Naive thymus-derived CD4-positive, alpha-beta T cell (primary cell): ENCODE measurements at places on chromosomes 16 and 17. TPM values are rescaled to one million over a fixed set of nuclear protein-coding genes. Genes with fewer than 3 reads are reported as not detected.

DLX4 gene
- polyA plus RNA-seq = not detected

RND2 gene
- 0.33 TPM for polyA plus RNA-seq

ERI2 gene
- polyA plus RNA-seq = 1.8 TPM

RNF112 gene
- not detected for polyA plus RNA-seq

KRTAP2-3 gene
- not detected for polyA plus RNA-seq

HOXB4 gene
- not detected for polyA plus RNA-seq

KCNG4 gene
- polyA plus RNA-seq = not detected

TMEM114 gene
- not detected for polyA plus RNA-seq

SULT1A1 gene
- polyA plus RNA-seq = 10.5 TPM

KRTAP9-8 gene
- not detected for polyA plus RNA-seq

PRPSAP2 gene
- 48.1 TPM for polyA plus RNA-seq

CHST4 gene
- not detected for polyA plus RNA-seq

- peak; percentile 40 for DNase-seq
- H3K27ac ChIP-seq = peak overlapping the region; percentile 93
These were observed 857 bp upstream of the STAT5A start for GRCh38 chr17:42287305-42287976.

DNA sequence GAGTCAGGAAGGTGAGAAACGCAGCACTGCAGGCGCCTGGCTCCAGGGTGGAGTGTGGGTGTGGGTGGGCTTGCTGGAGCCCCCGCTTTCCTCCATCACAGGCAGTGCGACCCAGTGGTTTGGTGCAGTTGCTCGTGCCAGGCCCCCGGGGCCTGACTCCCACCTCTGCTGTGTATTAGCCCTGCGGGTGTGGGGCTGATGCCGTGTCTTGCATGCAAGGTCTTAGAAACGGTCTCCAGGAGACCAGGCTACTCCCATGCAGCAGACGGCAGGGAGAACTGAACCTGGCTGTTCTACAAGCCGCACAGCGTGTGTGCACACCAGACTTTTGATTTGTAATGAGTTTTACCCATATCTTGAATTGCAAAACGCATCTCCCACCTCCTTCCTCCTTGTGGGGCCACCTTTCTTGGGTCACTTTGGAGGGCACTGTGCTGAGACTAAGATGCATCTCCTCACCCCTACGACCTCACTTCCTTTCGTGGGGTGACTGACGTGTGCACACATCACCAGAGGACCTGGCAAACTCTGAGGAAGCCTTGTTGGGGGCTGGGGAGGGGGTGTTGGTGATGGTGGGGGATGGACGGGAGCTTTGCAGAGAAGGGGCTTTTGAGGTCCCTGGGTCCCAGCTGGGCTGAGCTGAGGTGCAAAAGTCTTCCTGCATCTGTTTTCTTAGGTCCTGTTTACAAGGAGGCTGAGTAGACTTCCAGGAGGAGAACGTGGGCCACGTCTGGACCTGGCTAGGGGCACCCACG is 101.8 kb upstream of the TNRC6C start:
- no peaks in the 10 kb centered on the region for H3K27me3 ChIP-seq
- H3K4me3 ChIP-seq = no peak overlapping the region
- no peak for DNase-seq
- H3K4me1 ChIP-seq = peaks cover 7% of the 10 kb centered on the region
- H3K36me3 ChIP-seq = no peaks in the 10 kb centered on the region
- no peak overlapping the region for H3K27ac ChIP-seq

DNA sequence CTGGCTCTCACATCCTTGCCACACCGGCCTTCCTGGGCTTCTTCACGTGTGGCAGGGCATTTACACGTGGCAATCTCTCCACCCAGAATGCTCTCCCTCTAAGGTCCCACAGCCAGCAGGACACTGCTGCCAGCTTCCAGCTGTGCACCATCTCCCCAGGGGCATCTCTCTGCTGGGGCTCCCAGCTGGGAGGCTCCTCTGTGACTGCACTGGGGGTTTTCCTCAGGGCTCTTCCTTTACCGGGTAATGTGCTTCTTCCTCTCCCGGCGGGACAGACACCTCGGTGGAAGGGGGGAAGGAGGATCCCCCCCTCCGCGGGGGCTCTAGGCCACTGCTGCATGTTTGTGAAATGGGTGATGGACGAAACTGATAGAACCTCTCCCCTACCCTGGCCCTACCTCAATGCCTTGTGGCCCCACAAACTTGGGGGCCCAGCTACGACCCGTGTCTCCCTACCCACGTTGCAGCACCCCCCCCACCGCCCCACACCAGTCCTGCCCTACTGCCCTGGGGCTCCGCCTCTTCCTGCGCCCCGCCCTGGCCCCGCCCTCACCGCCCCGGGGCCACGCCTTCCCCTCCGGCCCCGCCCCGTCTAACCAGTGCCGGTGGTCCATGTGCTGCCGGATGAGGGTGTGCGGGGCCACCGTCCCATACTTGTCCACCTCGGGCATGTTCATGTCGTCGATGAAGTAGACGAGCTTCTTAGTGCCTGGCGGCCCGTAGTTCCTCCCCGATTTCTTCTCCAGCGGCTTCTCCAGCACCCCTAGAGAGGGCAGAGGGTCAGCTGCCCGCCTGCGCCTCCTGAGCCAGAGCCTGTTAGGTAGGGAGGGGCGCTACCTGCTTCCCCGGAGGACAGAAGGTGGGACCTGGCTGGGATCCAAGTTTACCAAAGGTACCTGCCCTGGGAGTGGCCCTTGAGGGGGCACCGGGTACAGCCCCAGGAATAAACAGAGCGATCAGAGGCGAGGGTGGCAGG is 92.6 kb downstream of the DNAH17 start:
- H3K4me1 ChIP-seq = peaks cover 5% of the 10 kb centered on the region
- no peak overlapping the region for H3K27ac ChIP-seq
- no peaks in the 10 kb centered on the region for H3K36me3 ChIP-seq
- no peaks in the 10 kb centered on the region for H3K27me3 ChIP-seq
- peak; percentile 63 for DNase-seq
- H3K4me3 ChIP-seq = peak overlapping the region; percentile 40

GRCh38 chr16:9527976-9528375 is 436.5 kb downstream of the HAPSTR1 start:
- H3K27ac ChIP-seq = no peak overlapping the region
- no peak overlapping the region for H3K4me3 ChIP-seq
- H3K36me3 ChIP-seq = no peaks in the 10 kb centered on the region
- no peaks in the 10 kb centered on the region for H3K4me1 ChIP-seq

DNA sequence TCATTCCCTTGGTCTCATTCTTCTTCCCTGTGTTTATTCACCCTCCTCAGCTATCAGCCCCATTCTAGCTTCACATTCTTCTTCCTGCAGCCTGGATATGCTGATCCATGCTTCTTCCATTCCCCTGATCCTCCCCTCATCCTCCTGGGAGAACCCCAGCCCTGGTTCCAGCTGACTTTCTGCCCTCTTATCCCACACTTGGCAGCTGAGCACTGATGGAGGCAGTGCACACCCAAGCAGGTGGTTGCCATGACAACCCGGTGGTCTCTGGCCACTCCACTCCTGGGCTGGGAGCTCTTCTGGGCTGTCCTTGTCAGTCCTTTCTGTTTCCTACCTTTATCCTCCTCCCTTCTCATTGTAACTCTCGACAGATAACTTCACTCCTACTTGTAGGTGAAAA is 16.7 kb upstream of the TUBG2 start:
- H3K4me1 ChIP-seq = no peaks in the 10 kb centered on the region
- DNase-seq = no peak
- H3K27ac ChIP-seq = no peak overlapping the region
- no peaks in the 10 kb centered on the region for H3K27me3 ChIP-seq

GRCh38 chr17:50481648-50482047 is 3.0 kb downstream of the RSAD1 start:
- H3K27ac ChIP-seq = no peak overlapping the region
- H3K36me3 ChIP-seq = peaks cover 49% of the 10 kb centered on the region
- DNase-seq = no peak
- H3K4me1 ChIP-seq = peaks cover 12% of the 10 kb centered on the region
- H3K27me3 ChIP-seq = no peaks in the 10 kb centered on the region
- no peak overlapping the region for H3K4me3 ChIP-seq

- no peaks in the 10 kb centered on the region for H3K4me1 ChIP-seq
- H3K4me3 ChIP-seq = no peak overlapping the region
- peaks cover 4% of the 10 kb centered on the region for H3K27me3 ChIP-seq
These were observed 2.5 kb downstream of the TUBB3 start for GRCh38 chr16:89925596-89926079.

- H3K4me3 ChIP-seq = no peak overlapping the region
- H3K4me1 ChIP-seq = no peaks in the 10 kb centered on the region
- H3K27ac ChIP-seq = no peak overlapping the region
- no peaks in the 10 kb centered on the region for H3K36me3 ChIP-seq
These were observed 34.1 kb upstream of the ENPP7 start for GRCh38 chr17:79696610-79696982.

DNA sequence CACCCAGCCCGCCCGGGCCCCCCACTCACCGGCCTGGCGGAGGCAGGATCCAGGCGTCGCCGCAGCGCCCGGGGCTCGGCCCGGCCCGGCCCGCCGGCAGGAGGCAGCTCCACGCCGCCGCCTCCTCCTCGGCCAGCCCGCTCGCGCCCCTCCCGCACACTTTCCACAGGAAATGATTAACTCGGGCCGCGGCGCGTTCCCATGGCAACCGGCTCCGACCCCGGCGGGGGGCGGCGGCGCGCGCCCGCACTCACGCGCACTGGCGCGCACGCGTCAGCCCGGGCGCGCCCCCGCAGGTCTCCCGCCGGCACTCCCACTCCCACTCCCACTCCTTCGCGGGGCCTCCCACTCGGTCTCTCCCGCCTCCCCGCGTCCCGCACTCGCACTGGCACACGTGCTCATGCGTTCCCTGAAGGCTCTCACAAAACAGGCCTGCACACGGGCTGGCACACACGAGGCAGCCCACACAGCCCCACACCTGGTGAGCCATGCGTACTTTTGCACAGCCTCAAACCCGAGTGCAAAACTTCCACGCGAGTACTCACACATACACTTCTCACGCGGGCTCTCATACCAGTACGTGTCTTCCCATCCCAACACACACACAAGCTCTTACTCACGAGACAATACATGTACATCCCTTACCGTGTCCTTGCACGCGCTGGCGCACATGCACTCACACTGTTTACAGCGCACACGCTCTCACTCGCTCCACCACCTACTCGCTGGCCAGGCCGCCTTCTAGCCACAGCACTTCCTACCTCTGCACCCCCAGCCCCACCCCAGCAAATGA is at the start of gene KIFC3:
TSS of gene KIFC3 (minus strand) at position 151 of the 793 bp plus-strand sequence. CDS start 4,248 bp downstream, outside the sequence.
- no peaks in the 10 kb centered on the region for H3K36me3 ChIP-seq
- H3K27ac ChIP-seq = no peak within 1 kb of the TSS
- peaks cover 12% of the 10 kb centered on the region for H3K4me1 ChIP-seq
- DNase-seq = peak; percentile 19
- peak within 1 kb of the TSS; percentile 39 for H3K4me3 ChIP-seq
- no peaks in the 10 kb centered on the region for H3K27me3 ChIP-seq

DNA sequence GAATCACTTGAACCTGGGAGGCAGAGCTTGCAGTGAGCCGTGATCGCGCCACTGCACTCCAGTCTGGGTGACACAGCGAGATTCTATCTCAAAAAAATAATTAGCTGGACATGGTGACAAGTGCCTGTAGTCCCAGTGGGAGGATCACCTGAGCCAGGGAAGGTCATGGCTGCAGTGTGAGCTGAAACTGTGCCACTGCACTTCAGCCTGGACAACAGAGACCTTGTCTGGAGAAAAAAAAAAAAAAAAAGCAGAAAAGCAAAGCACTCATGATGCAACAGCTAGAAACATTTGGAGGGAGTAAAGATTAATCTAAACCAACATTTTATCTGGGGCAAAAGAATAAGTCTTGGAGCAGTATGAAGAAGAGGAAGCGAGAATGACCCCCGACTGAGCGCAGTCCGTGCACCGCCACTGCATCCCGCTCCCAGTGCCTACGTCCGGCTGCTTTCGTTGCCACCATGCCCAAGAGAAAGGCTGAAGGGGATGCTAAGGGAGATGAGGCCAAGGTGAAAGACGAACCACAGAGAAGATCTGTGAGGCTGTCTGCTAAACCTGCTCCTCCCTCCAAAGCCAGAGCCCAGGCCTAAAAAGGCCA is 8.2 kb downstream of the PRPSAP1 start:
- no peak for DNase-seq
- H3K27me3 ChIP-seq = no peaks in the 10 kb centered on the region
- H3K4me3 ChIP-seq = no peak overlapping the region
- H3K27ac ChIP-seq = no peak overlapping the region
- no peaks in the 10 kb centered on the region for H3K4me1 ChIP-seq

- H3K27ac ChIP-seq = no peak overlapping the region
- peaks cover 95% of the 10 kb centered on the region for H3K36me3 ChIP-seq
- peaks cover 7% of the 10 kb centered on the region for H3K4me1 ChIP-seq
- H3K4me3 ChIP-seq = no peak overlapping the region
These were observed 9.9 kb downstream of the NR1D1 start for GRCh38 chr17:40090237-40091119.

DNA sequence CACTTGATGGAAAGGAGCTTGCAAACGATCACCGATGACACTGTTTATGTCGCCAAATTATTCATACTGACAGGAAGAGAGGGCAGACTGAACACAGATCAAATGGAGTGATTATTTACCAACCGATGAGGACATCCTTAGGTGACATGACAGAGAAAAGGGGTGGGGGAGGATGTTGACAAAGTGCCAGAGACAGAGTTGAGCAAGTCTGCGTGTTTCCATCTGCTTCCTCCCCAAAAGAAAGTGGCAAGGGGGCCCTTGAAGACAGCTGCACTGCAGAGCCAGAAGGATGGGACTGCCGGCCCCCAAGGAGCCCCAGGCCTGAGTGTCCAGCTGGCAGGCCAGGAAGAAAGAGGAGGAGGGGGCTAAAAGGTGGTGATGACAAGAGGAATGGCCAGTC is 191.0 kb upstream of the RPL38 start:
- H3K27me3 ChIP-seq = no peaks in the 10 kb centered on the region
- DNase-seq = peak; percentile 48
- no peak overlapping the region for H3K27ac ChIP-seq
- H3K4me3 ChIP-seq = no peak overlapping the region

GRCh38 chr16:49851468-49851787 is 4.5 kb downstream of the ZNF423 start:
- no peaks in the 10 kb centered on the region for H3K4me1 ChIP-seq
- no peak for DNase-seq
- no peaks in the 10 kb centered on the region for H3K36me3 ChIP-seq
- no peak overlapping the region for H3K27ac ChIP-seq
- H3K27me3 ChIP-seq = no peaks in the 10 kb centered on the region

GRCh38 chr17:75647921-75648320 is 14.7 kb downstream of the SMIM5 start:
- no peak for DNase-seq
- H3K4me1 ChIP-seq = no peaks in the 10 kb centered on the region
- H3K4me3 ChIP-seq = no peak overlapping the region
- H3K27me3 ChIP-seq = no peaks in the 10 kb centered on the region

- H3K4me1 ChIP-seq = no peaks in the 10 kb centered on the region
- no peak for DNase-seq
- no peaks in the 10 kb centered on the region for H3K36me3 ChIP-seq
- H3K27ac ChIP-seq = no peak overlapping the region
- H3K4me3 ChIP-seq = no peak overlapping the region
These were observed 14.6 kb upstream of the KCTD13 start for GRCh38 chr16:29940656-29941055.

GRCh38 chr16:169014-169413 is 3.2 kb downstream of the HBM start:
- no peak for DNase-seq
- H3K27me3 ChIP-seq = no peaks in the 10 kb centered on the region
- H3K4me1 ChIP-seq = peaks cover 8% of the 10 kb centered on the region
- no peak overlapping the region for H3K4me3 ChIP-seq

- peaks cover 38% of the 10 kb centered on the region for H3K4me1 ChIP-seq
- no peaks in the 10 kb centered on the region for H3K36me3 ChIP-seq
- peak overlapping the region; percentile 94 for H3K27ac ChIP-seq
- no peak for DNase-seq
- H3K27me3 ChIP-seq = no peaks in the 10 kb centered on the region
- H3K4me3 ChIP-seq = peak overlapping the region; percentile 88
These were observed 674 bp downstream of the ZNF688 start for GRCh38 chr16:30570636-30571444.

- H3K27me3 ChIP-seq = no peaks in the 10 kb centered on the region
- H3K4me1 ChIP-seq = no peaks in the 10 kb centered on the region
- H3K27ac ChIP-seq = no peak overlapping the region
- H3K4me3 ChIP-seq = no peak overlapping the region
- H3K36me3 ChIP-seq = no peaks in the 10 kb centered on the region
These were observed 634.8 kb downstream of the KCNJ2 start for GRCh38 chr17:70804161-70804560.
